ENCODE measurements at places on chromosomes 13 and 19.

DNA sequence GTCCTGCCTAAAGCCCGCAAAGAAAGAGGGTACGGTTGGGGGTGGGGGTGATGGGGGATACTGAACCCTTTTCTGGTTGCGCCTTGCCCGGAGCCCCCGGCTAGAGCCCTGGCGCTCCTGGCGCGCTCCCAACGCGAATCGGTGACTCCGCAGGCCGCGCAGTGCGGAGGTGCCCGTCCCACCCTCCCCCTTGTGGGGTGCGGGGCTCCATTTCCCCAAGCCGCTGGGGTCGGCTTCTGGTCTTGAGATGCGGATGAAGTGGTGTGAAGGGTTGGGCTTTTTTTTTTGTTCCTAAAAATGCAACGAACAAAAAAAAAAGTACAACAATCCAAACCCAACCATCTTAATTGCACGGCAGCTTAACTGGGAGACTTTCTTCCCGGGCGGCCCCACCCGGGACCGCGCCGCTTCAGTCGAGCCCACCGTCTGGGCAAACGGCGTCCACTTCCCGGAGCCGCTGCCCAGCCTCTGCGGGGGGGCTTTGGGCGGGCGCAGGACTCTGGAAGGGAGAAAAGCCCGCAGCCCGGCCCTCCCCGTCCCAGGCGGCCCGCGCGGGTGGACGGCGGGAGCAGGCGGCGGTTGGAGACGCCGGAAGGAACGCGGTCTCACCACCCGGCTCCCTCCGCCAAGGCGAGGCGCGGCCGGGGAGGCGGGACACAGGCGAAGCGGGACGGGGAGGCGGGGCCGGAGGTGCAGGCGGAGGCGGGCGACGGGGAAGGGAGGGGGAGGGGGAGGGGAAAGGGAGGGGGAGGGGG, 504 bp upstream of the TRIM13 start:
- peak; percentile 76 for DNase-seq

- DNase-seq, result no peak
Observed at GRCh38 chr19:42098781-42099180, 22.8 kb downstream of the ZNF574 start.

GRCh38 chr13:48862572-48862971, 113.1 kb upstream of the FNDC3A start:
- DNase-seq, result no peak

DNA sequence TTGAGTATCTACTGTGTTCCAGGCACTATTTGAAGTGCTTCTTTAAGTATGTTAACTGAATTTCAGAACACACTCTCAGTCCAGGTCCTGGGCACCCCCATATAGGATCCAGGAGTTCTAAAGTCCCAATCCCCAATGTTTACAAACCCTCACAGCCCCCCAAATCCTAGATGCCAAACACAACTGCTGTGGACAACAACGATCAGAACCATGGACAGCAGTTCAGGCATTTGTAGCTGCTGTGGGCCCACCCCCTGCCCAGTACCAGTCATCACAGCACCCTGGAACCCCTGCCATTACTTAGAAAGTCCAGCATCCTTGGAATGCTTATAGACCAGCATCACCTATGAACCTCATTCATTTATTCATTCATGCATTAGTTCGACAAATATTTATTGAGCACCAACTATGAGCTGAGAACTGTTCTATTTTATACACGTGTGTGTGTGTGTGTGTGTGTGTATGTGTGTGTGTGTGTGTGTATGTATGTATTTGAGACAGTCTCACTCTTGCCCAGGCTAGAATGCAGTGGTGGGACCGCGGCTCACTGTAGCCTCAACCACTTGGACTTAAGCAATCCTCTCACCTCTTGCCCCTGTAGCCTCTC, 19.3 kb upstream of the SDHAF1 start:
- DNase-seq, result no peak

DNA sequence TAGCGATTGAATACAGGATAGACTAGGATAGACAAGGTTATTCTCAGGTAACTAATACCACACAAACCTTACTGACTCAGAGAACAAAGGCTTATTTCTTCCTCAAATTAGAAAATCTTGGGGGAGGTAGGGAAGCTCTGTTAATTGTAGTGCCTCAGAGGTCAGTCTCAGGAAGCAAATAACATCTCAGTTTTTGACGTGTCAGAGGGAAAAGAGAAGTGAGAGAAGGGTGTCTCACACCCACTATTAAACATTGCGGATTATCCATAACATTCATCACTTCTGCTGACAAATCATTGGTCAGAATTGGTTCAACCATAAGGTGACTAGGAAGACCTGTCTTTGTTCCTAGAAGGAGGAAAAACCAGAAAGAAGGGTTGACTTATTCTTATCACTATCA, 579.4 kb upstream of the MIR17HG start:
- no peak for DNase-seq

GRCh38 chr19:41426952-41427646, at the start of gene B3GNT8:
Gene B3GNT8 (minus strand): TSS chr19:41427374. CDS start chr19:41426778, 596 bp downstream.
- DNase-seq, result no peak

Measured in stimulated activated CD8-positive, alpha-beta memory T cell treated with anti-CD3 and anti-CD28 coated beads, Interleukin-4, amount 100 ng/mL, for 1 hour (primary cell).